Right atrium auricular region (tissue), 2 donors: ENCODE measurements at places on chromosomes 3 and 15.

DNA sequence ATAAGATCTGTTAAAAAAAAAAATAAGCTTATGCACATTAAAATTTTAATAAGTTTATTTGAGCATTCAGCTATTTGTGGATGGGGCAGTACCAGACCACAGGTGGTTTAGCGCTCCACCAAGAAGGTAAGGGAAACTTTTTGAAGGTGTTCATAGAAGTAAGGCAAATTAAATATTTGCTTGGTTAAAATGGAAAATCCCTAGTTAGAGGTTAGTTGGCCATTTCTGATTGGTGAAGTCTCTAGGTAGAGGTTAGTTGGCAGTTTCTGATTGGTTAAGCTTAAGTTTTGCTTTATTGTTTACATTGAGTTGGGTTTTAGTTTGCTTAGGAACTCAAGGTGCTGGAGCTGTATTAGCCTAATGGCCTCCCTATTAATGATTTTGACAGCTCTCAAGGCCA is 30.7 kb downstream of the SCN11A start:
- no peak for DNase-seq

DNA sequence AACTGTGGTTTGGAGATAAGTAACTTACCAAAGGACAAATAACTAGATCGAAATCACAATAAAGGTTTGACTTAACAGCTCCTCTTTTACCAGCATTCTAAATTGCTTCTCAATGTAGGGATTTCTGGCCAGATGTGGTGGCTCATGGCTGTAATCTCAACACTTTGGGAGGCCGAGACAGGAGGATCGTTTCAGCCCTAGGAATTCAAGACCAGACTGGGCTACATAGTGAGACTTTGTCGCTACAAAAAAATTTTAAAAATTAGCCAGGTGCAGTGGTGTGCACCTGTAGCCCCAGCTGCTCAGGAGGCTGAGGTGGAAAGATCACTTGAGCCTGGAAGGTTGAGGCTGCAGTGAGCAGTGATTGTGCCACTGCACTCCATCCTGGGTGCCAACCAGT is 17.4 kb upstream of the IGF2BP2 start:
- no peak for DNase-seq

DNA sequence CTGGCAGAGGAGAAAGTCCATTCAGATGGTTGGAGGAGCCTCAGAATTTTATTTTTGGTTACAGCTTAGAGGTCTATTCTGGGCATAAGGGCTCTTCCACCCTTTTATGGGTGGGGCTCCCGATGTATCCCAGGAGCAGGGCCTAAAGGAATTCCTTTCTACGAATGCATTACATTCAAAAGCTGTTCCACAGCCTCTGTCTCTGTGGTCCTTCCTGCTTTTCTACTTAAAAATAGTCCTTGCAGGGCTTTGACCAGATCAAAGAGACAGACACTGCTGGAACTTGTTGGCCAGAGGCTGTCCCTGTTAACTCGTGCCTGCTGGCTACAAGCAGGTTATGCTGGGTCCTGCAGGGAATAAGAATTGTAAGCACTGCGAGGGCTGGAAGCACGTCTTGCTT is 14.4 kb upstream of the NOX5 start:
- no peak for DNase-seq

DNA sequence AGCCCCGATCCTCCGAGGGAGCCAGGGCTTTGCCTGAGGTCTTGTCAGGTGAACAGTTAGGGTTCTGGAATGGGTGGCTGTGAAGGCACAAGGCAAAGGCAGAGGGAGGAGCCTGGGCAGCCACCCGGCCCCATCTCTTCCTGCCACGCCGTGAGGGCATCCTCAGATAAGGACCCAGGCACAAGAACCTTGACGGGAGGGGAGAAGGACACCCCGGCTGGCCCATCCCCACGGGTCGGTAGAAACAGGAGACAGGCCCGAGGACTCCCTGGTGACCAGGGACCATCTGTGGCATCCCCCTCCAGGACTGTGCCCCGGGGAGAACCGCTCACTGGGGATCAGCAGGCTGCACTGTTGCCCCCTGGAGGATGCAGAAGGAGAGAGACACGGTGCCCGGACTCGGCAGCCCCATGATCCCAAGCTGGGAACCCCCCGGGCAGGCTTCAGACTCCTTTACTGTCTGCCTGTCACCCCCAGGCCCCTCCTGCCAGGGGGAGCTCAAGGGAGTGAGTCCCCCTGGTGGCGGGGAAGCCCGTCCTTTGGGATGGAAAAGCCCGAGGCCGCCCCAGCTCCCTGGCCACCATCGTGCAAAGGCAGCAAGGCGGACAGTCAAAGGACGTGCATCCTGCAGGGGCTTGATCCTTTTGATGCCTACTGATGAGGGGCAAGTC is 12.3 kb upstream of the PCSK6 start:
- DNase-seq: peak; percentile 59

- no peak for DNase-seq
These were observed 103.7 kb downstream of the FRMD4B start for GRCh38 chr3:69282181-69282580.

GRCh38 chr3:15313461-15313860 is 18.9 kb downstream of the SH3BP5 start:
- DNase-seq: no peak

DNA sequence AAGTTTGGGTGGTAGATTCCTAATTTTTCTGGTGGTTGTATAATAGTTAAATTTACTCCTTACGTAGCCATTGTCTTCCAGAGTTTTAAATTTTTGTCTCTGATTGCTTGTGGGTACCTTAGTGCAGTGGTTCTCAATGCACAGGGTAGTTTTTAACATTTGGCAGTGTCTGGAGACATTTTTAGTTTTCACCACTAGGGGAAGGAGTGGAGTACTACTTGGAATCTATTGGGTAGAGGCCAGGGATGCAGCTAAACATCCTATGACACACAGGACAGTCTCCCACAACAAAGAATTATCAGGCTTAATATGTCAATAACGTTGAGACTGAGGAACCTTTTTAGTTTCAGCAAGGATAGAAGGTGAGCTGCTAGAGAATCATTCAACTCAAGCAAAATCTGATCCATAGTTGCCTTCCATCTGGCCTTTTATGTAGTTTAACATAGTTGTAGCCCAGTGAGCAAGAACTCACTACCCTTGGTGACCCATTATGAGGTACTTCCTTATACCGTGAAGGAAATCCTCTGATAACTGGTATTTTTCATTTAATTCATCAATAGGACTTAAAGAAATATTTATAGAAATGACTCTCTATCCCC is 8.6 kb upstream of the STX19 start:
- DNase-seq: no peak

GRCh38 chr3:127682561-127682960 is 9.8 kb downstream of the ABTB1 start:
- DNase-seq: peak; percentile 40

GRCh38 chr3:119304201-119304713 is 10.1 kb downstream of the ARHGAP31 start:
- no peak for DNase-seq

- no peak for DNase-seq
These were observed 45.1 kb downstream of the LRRC28 start for GRCh38 chr15:99296386-99296785.

DNA sequence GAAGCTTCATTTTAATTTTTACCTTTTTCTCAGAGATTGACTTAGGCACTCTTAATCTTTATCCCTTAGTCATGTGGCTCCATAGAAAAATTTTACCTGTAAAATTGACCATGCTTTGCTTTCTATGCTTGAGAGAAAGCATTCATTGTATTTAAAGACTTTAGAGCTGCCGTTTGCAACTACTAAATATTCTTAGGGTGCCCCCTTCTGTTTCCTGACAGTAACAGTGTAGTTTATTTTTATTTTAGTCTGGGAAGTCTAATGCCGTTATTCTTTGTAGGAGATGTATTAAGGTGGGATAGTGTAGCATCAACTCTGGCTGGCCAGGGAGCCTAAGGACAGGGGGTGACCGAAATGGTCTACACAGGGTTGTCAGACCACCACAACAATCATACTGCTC is 84.5 kb upstream of the SYNPR start:
- no peak for DNase-seq

DNA sequence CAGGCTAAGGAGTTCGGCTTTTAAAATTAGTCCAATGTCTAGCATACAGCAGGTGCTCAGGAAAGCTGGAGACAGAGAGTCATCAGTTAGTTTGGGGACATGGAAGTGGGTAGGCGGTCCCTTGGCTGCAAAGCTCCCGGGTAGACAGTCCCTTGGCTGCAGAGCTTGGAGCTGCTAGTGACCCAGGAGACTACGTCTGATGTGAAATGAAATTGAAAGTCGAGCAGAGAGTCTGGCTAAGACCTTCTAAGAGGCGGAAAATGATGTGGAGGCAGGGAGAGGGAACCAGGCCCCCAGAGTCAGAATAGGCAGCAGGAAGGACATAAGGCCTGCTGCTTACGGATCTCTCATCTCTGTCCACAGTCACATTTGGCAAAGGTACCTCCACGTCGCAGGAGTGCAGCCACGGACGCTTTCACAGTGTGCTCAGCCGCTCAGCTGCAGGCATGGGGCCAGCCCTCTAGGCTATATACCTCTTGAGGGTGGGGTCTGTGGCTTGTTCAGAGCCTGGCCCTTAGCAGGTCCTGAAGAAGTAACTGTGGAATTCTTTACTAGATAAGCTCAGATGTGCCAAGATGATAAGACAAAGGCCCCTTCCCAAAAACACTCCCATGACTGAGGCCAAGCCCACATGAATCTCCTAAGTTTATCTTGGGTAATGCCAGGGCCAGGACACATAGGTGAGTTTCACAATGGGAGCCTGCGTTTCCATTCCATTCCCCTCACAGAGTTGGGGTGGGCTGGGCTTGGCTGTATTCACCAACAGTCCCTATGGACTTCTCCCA is 131.7 kb downstream of the XXYLT1 start:
- DNase-seq: no peak

DNA sequence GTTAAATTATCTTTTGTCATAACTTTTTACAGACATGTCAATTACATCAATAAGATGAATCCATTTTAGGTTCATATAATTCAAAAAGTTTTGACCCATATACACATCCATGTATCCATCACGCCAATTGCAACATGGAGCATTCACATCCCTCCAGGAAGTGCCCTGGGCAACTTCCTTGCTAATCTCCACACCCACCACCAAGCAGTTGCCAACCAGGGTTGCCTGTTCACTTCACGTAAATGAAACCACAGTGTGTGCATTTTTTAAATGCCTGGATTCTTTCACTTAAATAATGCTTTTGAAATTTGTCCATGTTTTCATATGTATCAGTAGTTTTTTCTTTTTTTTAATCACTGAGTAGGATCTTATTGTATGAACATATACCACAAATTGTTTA is 40.7 kb upstream of the LYZL4 start:
- no peak for DNase-seq

DNA sequence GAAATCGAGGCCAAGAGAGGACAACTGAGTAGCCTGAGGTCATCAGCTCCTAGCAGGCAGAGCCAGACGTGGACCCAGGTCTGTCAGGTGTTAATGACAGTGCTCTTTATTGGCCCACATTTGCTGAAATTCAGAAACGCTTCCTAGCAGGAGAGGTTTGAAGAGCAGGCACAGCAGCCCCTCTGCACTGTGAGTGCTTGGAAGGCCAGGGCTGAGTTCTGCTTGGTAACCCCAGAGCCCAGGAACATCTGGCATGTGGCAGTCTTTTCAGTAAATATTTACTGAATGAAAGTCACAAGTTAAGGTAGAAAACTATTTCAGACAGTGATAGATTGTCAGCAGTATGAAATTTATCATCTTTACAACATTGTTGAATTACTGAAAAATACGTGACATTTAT is 102.4 kb downstream of the PLCL2 start:
- no peak for DNase-seq

GRCh38 chr3:12495749-12496452 is 11.6 kb downstream of the TSEN2 start:
- no peak for DNase-seq

- DNase-seq: no peak
These were observed 31.3 kb downstream of the GPR176 start for GRCh38 chr15:39888809-39889208.

DNA sequence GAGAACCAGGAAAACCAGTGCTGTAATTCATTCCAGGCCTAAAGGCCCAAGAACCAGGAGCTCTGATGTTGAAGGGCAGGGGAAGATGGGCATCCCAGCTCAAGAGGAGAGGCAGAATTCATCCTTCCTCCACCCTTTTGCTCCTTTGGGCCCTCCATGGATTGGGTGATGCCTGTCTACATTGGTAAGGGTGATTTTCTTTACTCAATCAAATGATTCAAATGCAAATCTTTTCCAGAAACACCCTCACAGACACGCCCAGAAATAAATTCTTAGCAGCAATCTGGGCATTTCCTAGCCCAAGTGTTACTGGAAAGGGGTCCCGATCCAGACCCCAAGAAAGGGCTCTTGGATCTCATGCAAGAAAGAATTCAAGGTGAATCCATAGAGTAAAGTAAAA is 17.6 kb upstream of the APOD start:
- no peak for DNase-seq

- DNase-seq: no peak
These were observed 358.3 kb upstream of the CBLB start for GRCh38 chr3:106227068-106227467.

DNA sequence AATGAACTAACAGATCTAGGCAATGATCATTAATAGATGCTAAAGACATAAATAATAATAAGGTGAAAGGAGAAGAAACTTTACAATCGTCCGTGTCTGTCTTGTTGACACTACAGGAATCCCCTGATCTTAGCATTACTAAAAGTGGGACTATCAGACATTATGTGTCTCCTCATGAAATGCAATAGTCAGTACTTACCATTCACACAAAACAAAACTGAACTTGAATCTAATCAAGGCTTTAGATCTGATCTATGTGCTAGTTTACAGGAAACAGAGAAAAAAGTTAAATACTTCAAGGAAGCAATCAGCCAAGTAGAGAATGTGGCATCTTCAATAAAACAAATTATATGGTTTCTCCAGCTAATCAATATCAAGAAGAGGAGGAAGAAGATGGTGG is 73.7 kb downstream of the PIK3CB start:
- DNase-seq: no peak

GRCh38 chr3:54563501-54564200 is 364.2 kb downstream of the LRTM1 start:
- no peak for DNase-seq

DNA sequence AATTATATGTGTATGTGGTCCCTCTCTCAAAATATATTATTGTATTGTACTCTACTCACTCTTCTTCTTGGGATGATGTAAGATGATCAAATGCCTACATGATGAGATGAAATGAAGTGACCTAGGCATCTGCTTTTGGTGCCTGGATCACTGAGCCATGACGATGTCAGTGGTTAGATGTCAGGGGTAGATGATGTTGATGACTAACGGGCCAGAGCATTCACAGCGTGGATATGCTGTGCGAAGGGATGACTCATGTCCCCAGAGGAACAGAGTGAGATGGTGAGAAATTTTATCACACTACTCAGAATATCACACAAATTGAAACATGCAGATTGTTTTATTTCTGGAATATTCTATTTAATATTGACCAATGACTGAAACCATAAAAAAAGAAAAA is 233.9 kb upstream of the CADM2 start:
- DNase-seq: no peak
